ENCODE measurements at places on chromosomes 16 and 17.

- no peak for DNase-seq
Measured at GRCh38 chr17:68085771-68086381, 50.3 kb downstream of the KPNA2 start.

- no peak for DNase-seq
Measured at GRCh38 chr17:19712436-19713004, 3.9 kb downstream of the SLC47A2 start.

DNA sequence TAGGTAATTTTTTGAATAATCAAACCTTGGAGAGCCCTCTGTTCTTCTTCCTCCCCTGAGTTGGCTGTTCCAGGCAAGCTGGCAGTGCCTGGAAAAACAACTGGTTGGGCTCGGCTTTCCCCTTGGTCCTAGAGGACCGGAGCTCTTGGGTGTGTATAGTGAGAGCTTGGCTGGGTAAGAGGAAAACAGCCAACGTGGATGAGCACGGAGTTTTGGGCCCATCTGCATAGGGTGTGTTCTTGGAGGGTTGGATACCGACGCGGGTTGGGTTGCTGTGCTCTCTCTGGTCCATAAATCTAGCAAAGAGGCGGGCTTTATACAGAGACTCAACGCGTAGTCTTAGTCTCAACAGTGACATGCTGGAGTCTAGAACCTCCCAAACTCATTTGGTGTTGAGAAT is 23.2 kb downstream of the ITGB3 start:
- DNase-seq: peak; percentile 93

- no peak for DNase-seq
Measured at GRCh38 chr17:9842057-9842758, 16.5 kb downstream of the GLP2R start.

- DNase-seq: peak; percentile 39
Measured at GRCh38 chr17:17900615-17901520, 64.1 kb upstream of the SREBF1 start.

GRCh38 chr16:1812732-1813163 is 13.9 kb downstream of the HAGH start:
- DNase-seq: peak; percentile 12

DNA sequence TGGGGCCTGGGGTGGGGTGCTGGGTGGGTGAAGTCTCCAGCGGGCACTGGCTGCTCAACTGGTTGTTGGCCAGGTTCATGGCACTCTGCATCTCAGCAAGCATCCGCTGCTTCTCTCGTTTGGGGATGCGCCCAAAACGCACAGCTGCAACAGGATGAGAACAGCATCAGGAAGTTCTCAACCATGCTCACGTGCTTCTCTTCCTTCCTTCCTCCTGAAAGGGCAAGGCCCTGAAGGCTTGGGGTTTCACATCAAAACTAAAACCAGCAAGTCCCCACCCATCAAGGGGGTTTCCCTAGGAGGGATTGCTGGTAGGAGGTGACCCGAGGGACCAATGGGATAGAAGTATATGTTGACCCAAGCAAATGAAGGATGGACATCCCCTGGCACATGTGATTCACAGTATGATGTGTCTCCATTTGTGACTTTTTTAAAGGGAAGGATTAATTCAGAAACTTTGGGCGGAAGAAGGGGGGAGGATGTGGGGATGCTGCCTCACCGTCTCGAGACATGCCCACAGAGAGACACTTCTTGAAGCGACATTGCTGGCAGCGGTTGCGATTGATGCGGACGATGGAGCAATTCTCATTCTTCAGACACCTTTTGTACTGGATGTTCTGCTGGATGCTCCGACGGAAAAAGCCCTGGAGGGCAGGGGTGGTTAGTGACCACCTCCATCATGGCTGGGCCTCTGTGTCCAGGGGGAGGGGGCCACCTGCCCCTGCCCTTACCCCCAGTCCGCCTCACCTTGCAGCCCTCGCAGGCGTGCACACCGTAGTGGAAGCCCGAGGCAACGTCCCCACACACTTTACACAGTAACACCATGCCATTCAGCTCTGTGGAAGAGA is 4.2 kb downstream of the NR1D1 start:
- no peak for DNase-seq

DNA sequence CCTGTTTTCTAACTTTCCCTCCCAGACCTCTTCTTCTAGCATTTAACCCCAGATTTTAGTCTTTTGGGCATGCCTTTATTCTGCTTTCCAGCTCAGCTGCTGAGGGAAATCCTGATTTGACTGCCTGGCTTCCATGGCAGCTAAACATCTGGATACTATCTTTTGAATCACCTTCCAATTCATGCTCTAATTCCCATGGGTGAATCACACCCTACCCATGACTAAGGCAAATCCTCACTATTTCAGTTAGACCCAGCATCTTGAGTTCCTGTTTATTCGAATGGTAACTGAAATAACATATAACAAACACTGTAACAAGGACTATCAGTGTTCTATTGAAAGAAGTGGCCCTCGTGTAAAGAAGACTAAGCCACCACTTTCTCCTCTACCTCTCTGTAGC is 29.8 kb downstream of the CA10 start:
- no peak for DNase-seq

DNA sequence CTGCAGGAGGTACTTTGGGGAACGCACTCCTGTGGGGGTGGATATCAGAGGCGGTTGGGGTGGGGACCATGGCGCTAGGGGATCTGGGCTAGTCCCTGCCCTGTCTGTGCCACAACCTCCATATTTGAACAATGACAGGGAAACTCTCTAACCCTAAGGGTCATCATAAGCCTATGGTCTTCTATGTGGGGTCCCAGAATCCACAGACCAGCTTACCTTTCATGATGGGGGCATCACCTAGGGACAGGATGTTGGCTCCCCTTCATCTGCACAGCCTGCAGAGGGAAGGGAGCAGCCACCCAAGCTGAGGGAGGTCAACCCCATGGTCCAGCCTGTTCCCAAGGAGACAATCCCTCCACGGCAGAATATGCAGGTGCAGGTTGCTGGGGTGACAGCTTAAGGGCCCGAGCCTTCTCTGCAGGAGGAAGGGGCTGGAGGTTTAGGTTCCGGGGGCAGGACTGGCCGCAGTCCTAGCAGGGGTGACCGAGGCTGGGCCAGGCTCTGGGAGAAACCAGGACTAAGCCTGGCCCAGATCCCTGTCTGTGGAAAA is 1.7 kb downstream of the ORAI3 start:
- no peak for DNase-seq

- no peak for DNase-seq
Measured at GRCh38 chr16:88548131-88548874, 21.9 kb upstream of the ZC3H18 start.

- DNase-seq: no peak
Measured at GRCh38 chr17:7959503-7960253, 27.7 kb downstream of the CNTROB start.

- no peak for DNase-seq
Measured at GRCh38 chr16:57045694-57046381, 46.5 kb upstream of the CPNE2 start.

GRCh38 chr17:75535119-75535537 is 9.6 kb downstream of the LLGL2 start:
- no peak for DNase-seq

- DNase-seq: no peak
Measured at GRCh38 chr17:32315171-32315570, 26.8 kb downstream of the C17orf75 start.

DNA sequence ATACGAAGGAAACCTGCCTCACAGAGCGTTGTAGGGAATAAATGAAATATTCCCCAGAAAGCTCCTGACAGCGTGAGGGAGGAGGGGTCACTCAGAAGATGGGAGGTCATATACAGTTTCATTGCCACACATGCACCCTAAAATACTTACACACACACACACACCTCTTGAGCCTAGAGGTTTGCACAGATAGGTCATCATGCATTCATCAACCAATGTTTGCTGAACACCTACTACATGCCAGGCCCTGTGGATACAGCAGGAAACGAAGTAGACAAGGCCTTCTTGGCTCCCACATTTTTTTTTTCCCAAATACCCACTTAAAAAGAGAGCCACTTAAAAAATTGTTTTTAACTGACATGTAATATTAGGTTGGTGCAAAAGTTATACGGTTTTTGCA is 907 bp upstream of the PLLP start:
- DNase-seq: no peak

DNA sequence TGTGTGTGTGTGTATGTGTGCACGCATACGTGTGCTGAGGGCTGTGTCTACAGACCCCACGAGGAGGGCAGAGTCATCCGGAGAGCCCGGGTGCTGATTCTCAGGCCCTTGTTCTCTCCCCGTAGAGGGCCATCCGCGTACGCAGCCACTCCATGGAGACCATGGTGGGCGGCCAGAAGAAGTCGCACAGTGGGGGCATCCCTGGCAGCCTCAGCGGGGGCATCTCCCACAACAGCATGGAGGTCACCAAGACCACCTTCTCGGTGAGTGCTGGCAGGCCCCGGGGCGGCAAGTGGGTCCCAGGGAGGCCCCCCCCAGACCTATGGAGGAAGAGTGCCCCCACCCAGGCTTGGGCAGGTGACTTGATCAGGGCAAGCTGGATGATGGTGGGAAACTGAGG is 45.5 kb downstream of the OR1D5 start:
- no peak for DNase-seq

GRCh38 chr16:17129971-17130370 is 340.8 kb downstream of the XYLT1 start:
- no peak for DNase-seq

- DNase-seq: no peak
Measured at GRCh38 chr16:19748389-19749168, 30.5 kb downstream of the IQCK start.

GRCh38 chr16:2149630-2150417 is 1.4 kb downstream of the RAB26 start:
- no peak for DNase-seq

DNA sequence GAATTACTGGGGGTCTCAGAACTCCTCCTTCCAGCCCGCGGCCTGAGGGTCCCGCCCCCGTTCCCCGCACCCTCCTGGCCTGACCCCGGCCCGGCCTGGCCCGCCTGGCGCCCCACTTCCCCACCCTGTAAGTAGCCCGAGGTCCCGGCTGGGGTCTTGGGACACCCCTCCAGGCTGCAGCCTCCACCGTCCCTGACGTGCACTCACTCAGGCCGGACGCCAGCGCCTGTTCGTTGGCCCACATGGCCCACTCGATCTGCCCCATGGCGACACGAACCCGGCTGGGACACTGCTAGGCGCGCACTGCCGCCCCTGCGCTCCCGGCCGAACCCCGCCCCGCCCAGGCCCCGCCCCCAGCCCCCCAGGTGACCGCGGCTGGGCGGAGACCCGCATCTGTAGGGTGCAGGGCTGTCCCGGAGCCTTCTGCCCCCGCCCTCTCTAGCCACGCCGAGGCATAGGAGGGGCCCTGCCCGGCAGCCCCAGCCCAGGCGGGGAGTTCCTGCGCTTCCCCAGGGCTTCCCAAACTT is at the start of gene CYBA:
CYBA (minus strand) TSS at position 305 of the 527 bp plus-strand sequence; CDS start at position 265, 40 bp downstream.
- peak; percentile 39 for DNase-seq

DNA sequence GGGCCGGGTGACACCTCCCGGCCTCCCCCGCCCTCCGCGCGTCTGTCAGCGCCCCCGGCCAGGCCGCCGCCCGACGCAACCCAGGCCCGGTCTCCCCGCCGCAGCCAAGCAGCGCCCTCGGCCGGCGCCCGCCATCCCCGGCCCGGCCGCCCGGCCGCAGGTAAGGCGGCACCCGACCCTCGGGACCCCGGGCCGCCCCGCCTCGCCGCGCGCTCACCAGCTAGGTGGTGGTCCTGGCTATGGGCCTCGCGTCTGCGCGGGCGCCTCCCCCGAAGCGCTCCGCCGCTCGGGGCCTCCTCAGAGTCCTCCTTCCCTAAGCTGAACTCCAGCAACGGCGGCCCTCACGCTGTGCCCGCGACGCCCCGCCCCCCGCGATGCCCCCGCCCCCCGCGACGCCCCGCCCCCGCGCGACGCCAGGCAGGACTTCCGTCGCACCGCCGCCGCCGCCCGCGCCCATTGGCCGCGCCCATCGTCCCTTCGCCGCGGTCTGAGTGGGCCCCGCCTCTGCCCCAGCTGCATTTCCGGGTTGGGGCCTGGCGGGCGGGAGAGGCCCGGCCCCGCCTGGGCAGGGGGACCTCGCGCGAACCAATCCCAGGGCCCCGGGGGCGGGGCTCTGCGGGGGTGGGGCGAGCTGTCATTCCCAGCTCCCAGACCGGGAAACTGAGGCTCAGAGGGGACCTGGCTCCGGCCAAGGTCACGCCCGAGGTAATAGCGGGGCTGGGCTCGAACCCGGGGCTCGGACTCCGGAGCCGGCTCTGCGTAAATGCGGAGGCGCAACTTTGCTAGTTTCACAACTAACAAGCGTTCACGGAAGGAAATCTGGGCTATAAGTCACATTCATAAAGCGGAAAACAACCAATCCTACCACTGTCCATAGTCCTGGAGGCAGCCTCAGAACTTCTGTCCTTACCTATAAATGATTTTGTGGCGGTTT is 9.0 kb upstream of the KCTD5 start:
- DNase-seq: peak; percentile 81

DNA sequence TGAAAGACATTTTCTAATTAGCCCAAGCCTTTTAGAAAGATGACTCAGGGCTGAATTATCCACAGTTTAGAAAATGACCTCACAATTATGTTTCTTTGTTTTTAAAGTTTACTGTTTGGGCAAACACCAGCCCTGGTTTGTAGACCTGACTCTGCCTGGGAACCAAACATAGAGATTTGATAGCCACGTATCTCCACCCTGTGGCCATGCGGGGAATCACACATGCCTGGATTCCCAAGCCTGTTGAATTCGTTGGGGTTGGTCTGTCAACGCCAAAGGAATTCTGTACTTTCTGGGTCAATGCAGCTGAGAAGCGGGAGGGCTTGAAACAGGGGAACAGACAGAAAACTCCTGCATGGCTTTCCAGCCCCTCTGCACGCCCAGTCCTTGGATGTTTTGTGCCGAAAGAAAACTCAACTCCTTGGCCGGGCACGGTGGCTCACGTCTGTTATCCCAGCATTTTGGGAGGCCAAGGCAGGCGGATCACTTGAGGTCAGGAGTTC is 26.9 kb downstream of the CD300A start:
- DNase-seq: peak; percentile 7

GRCh38 chr16:14043793-14044192 is 27.3 kb upstream of the MRTFB start:
- DNase-seq: no peak

GRCh38 chr17:29162909-29163341 is 17.3 kb downstream of the MYO18A start:
- DNase-seq: no peak

GRCh38 chr17:45234641-45235415 is 13.1 kb downstream of the FMNL1 start:
- DNase-seq: no peak

DNA sequence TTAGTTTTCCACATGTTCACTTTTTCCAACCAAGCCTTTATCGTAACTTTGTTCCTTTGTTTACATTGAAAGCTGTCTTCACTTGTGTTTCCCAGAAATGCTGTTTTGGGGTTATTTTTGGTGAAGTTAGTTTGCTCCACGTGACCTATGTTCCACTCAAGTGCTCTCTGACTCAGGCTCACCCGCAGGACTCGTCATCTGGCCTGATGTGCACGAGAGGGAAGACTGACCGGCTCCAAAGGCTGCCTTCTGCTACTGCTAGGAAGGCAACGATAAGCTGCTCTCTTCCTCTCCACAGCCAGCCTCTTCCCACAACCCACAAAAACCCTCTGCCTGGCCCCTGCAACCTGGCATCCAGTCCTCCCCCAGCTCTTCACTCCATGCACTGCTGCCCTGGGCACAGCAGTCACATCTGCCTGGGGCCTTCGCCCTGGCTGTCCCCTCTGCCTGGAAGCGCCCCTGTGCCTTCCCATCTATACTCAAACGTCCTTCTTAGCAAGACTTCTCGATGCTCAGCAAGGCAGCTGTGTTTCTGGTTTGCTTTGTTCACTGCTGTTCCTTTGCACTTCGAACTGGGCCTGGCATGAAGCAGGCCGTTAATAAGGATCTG is 28.0 kb downstream of the ZCCHC14 start:
- DNase-seq: no peak

GRCh38 chr17:68832109-68832802 is 122.9 kb downstream of the ABCA8 start:
- DNase-seq: no peak

GRCh38 chr17:40317345-40317873 is 8.4 kb downstream of the RARA start:
- DNase-seq: no peak

Measured in DMS153 (cell line).